ENCODE measurements at places on chromosomes 2 and 18.

GRCh38 chr2:231117922-231118613 is 6.8 kb downstream of the HTR2B start:
- DNase-seq = no peak

DNA sequence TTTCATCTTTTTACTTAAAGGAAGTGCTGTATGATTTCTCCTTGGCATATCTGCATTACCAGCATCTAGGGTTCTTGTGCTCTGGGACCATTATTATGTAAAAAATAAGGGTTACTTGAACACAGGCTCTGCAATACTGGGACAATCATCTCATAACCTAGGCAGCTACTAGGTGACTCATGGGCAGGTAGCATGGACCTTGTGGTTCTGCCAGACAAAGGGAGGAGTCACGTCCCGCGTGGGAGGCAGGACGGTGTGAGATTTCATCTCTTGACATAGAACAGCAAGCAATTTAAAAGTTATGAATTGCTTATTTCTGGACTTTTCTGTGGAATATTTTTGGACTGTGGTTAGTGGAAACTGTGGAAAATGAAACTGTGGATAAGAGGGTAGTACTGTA is 34.1 kb downstream of the ASAP2 start:
- no peak for DNase-seq

GRCh38 chr2:217256251-217256650 is 396.4 kb upstream of the TNP1 start:
- DNase-seq = no peak

GRCh38 chr2:101306410-101306809 is 2.1 kb downstream of the RNF149 start:
- no peak for DNase-seq

DNA sequence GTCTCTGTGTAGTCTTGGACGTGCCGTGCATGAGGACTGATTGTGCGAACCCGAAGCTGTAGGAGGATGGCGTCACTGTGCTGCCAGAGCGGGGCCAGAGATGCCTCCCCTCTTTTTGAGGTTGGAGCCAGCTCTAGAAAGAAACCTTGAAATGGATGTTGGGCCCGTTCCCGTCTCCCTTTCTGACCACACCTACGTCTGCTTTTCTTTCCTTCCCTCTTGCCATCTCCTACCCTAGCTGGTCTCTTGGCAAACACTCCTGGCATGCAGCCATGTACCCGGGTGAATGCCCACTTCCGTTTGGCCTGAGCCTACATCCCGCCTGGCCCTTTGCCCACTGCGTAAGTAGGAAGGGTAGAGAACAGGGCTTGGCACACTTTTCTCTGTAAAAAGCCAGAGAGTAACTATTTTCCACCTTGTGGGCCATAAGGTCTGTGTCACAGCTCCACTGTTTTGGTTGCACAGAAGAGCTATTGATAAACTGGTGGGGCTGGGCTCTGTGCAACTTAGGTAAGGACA is 37.4 kb downstream of the SH3BP4 start:
- no peak for DNase-seq

DNA sequence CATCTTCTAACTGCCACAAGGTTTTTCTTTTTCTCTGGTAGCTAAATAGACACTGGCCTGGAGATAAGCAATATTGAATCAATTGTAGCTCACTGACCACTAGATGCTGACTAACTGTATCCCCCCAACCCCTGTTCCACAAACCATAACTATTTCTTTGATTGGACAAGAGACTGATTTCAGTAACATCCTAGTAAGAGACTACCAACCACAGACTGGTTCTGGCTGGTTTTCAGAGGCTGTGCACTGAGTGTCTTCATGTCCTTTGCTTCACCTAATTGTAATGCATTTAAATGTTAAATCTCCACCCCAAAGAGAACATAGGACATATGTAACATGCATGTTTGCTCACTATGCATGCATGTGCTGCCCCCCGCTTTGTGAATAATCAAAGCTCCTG is 3.2 kb upstream of the AAK1 start:
- DNase-seq = no peak

GRCh38 chr2:186891185-186891621 is 42.2 kb upstream of the ZSWIM2 start:
- DNase-seq = no peak

DNA sequence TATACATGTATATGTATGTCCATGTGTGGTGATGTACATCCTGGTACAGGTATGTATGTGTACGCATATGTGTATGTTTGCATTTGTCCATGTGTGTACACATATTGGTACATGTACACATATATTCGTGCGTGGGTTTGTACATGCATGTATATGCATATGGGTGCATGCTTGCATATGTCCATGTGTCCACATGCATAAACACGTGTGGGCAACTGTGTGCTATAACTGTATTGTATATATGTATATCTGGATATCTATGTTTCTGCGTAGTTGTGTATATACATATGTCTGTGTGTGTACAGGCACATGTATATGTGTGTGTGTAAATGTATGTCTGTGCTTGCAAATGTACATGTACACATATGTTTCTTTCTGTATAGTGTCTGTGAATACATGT is 858.5 kb downstream of the CNTNAP5 start:
- no peak for DNase-seq

DNA sequence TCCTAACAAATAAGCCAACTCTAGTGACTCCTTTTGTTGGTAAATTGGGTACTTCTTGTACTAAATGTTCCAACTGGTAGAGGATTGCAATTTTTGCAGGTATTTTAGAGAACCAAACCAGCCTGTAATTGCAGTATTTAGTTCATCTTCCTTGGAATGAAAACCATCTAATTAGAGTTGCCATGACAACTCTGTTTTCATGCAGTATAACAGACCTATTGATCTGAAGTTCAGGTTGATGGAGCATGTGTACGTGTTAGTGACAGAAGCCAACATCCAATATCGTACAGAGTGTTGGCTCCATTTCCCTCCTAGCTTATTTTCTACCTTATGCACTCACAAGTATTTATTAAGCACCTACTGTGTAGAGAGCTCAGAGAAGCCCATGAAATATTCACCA is 176.3 kb upstream of the FOSL2 start:
- no peak for DNase-seq

DNA sequence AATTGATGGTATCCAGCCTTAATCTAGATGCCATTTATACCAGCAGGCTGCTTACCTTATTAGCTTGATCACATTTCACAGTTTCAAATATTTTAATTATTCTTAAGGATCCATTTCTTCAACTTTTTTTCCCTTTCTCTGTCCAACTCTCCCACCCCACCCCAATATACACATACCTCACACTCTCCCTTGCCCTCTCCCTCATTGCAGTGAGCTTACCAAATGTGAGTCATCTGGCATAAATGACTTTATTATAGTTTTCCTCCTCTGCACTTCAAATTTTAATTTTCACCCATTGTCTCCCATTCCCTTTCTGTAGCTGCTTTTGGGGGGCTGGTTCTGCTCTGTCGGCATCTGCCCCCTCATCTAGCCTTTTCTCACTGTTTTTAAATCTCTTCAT is 12.9 kb downstream of the HTR2B start:
- no peak for DNase-seq

GRCh38 chr2:15872854-15873253 is 67.5 kb upstream of the MYCN start:
- no peak for DNase-seq

DNA sequence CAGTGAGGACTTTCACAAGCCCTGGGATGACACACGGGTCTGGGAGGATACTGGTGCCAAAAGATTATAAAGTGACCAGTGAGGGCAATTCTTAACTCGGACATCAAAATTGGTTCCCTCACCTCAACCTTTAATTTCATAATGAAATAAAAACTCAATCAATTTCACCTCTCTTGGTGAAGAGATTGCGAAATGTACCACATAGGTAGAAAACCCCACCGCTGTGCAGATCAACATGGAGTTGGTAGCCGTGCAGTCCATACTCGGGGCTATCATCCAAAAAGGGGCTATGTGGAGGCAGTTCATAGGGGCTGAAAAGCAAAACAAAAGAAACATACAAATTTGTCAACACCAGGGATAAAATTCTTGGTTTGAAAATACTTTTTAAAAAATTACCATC is 24.4 kb downstream of the FBXO15 start:
- DNase-seq = no peak

- no peak for DNase-seq
Measured at GRCh38 chr2:51454177-51454576, 422.2 kb upstream of the NRXN1 start.
